Activated T-cell treated with anti-CD3 and anti-CD28 coated beads for 4 hours (primary cell): ENCODE measurements at places on chromosomes 7 and 10.

GRCh38 chr7:24325708-24326107, 41.7 kb downstream of the NPY start:
- DNase-seq, result no peak

DNA sequence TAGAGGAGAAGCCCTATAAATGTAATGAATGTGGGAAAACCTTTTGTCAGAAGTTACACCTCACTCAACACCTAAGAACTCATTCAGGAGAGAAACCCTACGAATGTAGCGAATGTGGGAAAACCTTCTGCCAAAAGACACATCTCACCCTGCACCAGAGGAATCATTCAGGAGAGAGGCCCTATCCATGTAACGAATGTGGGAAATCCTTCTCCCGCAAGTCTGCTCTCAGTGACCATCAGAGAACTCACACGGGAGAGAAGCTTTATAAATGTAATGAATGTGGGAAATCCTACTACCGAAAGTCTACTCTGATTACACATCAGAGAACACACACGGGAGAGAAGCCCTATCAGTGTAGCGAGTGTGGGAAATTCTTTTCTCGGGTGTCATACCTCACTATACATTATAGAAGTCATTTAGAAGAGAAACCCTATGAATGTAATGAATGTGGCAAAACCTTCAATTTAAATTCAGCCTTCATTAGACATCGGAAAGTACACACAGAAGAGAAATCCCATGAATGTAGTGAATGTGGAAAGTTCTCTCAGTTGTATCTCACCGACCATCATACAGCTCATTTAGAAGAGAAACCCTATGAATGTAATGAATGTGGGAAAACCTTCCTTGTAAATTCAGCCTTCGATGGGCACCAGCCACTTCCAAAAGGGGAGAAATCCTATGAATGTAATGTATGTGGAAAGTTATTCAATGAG, 18.9 kb downstream of the RBAK start:
- no peak for DNase-seq

GRCh38 chr7:50462361-50462760, 12.2 kb upstream of the FIGNL1 start:
- DNase-seq, result no peak

GRCh38 chr10:44771233-44771995, 139.7 kb upstream of the TMEM72 start:
- no peak for DNase-seq

- no peak for DNase-seq
Observed at GRCh38 chr7:19675816-19676215, 33.0 kb downstream of the POLR1F start.

DNA sequence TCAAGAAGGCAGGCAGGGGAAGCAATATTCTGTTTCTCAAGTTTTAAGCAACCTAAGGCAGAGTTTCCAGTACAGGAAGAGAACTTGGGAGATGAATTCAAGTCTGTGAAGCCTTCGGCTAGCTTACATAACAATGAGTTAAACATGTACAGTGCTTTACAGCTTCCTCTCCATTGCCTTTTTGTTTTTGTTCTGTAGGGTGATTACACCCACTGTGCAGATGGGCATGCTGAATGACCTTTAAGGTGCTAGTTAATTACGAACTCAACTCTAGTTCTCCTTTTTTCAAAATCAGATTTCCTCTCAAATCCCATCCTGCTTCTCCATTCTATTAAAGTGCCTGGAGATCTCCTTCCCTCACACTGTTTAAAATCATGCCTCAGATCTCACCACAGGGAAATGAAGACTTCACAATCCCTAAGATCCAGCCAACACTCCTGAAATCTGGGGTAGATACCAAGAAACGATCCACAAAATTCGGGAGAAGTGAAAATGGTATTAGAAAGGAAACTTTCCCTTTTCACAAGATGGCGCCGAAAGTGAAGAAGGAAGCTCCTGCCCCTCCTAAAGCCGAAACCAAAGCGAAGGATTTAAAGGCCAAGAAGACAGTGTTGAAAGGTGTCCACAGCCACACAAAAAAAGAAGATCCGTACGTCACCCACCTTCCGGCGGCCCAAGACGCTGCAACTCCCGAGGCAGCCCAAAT, 16.8 kb upstream of the MSMB start:
- DNase-seq, result no peak

DNA sequence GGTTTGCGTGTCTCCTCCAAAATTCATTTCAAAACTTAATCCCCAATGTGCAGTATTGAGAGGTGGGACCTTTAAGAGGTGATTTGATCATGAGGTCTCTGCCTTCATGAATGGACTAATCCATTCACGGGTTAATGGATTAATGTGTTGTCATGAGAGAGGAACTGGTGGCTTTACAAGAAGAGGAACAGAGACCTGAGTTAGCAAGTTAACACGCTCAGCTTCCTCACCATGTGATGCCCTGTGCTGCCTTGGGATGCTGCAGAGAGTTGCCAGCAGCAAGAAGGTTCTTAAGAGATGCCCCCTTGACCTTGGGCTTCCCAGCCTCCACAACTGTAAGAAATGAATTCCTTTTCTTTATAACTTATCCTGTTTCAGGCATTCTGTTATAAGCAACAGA, 3.7 kb upstream of the TCTN3 start:
- DNase-seq, result no peak

GRCh38 chr10:3763035-3763456, 22.0 kb downstream of the KLF6 start:
- DNase-seq, result no peak

- no peak for DNase-seq
Observed at GRCh38 chr10:99234041-99234790, 1.4 kb downstream of the HPSE2 start.

DNA sequence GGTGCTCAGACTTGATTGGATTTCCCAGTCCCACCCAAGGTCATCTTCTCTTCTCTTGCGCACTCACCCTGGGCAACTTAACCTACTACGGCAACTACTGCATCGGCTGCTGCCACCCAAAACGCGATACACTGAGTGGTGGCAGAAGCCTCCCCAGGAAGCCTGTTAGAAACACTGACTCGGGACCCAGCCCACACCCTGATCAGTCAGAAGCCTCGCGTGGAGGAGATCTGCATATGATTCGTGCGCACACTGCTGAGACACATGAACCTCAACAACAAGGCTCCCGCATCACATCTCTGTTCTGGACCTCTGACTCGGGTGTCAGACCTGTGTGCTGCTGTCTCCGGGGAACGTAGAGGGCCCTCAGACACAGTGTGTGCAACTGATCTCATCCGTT, 419.5 kb downstream of the PAXIP1 start:
- no peak for DNase-seq

GRCh38 chr7:77985974-77986339, 187.4 kb downstream of the PHTF2 start:
- no peak for DNase-seq

- DNase-seq, result no peak
Observed at GRCh38 chr7:121501566-121501965, 105.5 kb upstream of the FAM3C start.

DNA sequence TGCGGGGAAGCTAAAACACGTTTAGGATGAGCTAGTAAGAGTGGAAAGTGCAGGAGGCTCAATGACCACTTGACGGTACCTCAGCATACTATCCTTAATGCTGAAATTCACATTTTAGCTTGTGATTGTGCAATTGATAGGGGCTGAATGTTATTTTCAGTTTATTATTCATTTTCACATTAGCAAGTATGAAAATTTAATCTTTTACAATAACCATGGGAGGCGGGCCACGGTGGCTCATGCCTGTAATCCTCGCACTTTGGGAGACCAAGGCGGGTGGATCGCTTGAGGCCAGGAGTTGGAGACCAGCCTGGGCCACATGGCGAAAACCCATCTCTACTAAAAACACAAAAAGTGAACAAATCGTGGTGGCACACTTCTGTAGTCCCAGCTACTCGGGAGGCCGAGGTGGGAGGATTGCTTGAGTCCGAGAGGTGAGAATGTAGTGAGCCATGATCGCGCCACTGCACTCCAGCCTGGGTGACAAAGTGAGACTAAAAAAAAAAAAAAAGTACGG, 22.0 kb upstream of the ANLN start:
- DNase-seq, result no peak

DNA sequence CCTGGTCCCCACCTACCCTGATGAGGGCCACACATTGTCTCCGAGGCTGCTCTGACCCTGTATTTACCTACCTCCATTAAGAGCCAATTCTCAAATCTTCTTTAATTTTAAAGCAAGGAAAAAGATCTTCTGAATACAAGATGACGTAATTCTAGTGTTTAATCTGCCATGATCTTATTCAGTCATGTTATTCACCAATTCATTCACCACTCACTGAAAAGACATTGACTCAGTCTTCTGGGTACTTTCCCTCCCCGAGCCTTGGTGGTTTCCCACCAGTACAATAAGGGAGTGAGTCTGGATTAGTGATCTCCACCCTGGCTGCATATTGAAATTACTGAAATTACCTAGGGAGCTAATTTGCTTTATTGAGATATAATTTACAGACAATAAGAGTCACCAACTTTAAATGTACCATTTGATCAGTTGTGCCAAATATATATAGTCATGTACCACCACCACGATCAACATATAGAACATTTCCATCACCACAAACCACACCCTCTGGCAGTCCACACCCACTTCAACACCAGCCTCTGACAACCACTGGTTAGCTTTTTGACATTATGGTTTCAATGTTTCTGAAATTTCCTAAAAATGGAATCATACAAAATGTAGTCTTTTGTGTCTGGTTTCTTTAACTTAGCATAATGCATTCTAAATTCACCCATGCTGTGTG, 117.5 kb upstream of the UNC5B start:
- DNase-seq, result no peak

- DNase-seq, result no peak
Observed at GRCh38 chr10:78328592-78329404, 295.1 kb downstream of the RPS24 start.

- no peak for DNase-seq
Observed at GRCh38 chr10:69760072-69760471, 41.6 kb upstream of the COL13A1 start.

- DNase-seq, result no peak
Observed at GRCh38 chr7:38550836-38551235, 80.3 kb downstream of the AMPH start.

DNA sequence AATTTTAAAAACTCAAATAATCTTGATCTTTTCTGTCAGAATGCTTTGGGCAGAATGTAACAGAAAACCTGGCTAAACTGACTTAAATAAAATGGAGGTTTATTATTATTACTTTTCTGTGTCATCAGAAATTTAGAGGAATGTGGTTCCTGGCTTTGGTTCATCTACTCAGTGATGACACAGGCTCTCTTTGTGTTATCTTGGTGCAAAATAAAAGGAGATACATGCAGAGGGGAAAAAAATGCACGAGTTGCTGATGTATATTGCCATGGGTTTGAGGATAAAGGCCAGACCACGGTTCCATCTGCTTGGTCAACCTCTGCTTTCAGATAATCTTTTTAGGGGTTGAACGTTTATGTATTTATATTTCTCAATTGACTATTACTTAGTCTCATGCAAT, 181.4 kb downstream of the SUGCT start:
- DNase-seq, result no peak

- no peak for DNase-seq
Observed at GRCh38 chr10:80519936-80520650, 17.6 kb upstream of the SH2D4B start.

DNA sequence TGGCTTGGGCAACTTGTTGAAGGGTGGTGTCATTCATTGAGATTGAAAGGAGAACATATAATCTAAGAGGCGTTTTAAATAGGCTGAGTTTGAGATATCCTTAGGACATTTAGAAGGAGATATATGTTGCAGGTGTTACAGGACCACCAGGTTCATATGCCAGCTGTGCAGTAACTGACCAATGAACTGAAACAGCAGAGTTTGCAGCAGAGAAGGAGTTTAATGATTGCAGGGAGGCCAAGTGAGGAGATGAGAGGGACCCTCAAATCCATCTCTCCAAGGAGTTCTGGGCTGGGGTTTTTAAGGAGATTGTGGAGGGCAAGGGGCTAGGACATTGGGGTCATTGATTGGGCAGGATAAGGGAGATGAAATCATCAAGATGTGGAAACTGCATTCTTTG, 74.5 kb downstream of the SEC23IP start:
- no peak for DNase-seq

DNA sequence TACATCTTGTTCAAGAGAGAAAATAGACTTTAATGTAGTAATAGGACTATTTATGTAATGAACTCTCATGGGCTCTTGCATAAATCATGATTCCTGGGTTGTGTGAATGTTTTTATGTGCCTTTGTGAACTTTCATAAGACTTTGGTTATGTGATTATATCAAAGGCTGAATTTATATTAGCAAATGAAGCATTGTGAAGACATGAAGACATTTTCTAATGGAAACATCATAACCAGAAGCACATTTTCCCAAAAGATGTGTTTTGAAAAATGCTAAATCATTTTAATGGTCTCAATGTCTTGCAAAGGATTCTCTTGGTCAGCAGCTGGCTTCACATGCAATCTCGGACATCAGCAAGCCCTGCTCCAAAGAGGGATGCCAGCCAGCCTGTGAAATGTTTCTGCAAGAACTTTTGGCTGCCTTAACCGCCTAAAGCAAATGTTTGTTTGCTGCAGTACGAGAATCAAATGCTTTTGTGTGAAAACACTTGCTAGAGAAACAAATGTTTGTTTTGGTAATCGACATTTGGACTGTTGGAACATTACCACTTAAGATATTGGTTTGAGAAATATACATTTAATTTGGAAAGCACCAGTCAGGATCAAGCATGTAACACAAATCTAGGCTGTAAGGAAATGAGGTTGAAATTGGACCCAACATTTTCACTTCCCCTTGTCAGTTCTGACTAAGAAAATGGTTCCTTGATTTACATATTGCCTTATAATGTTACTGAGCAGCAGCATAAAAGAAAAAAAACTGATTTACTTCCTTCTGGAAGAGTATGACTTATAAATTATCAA, 102.1 kb downstream of the RTKN2 start:
- no peak for DNase-seq

DNA sequence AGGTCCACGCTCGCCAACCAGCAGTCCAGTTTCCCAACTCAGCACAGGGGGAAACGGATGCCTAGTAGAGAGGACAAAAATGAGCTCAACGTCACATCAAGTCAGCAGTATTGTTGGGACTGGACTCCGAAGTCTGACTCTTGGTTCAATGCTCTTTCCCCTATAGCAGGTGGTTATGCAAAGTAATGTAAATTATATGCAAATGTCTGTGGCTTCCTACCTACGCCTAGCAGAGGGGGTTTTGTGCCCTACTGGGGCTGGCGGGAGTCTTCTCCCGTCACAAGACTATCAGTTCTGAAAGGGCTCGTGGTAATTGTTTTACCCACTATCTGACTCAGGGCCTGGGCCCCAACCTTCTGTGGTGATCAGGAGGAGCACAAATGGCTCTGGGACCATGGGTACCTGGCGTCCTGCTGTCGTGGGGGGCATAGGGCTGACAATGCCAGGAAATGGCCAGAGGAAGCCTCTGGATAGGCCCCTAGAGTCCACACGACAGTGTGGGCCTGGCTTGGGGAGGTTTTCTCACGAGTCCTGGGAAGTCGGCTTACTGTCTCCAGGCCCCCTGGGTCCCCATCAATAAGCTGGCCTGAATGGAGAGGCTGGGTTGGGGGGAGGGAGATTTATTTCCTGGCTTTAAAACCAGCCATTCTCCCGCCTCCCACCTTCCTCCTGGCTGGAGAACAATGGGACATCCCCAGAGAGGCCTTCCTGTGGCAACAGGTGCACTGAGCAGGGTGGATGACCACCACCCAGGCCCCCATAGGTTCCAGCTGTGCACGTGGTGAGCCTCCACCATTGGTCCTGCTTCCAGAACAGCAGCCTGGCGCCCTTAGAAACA, 41.8 kb downstream of the UNC5B start:
- no peak for DNase-seq
